T-cell (primary cell): ENCODE measurements at places on chromosomes 1 and 21.

DNA sequence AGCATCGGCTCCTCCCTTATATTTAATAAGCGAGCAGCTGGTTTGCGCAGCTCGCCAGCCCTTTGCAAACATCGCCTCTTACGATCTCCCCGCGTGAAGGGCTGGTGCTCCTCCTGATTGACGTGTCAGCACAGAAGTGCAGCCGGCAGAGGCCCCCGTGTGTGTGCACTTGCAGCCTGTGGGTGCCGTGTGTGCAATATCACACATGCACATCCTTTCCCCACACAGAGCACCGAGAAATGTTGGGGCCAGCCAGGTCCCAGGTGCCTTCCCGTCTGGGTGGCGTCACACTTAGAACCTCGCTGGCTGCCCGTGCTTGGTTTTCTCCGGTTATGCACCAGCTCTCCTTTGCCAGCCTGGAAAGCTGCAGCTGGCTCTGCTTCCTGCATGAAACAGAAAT is 126.6 kb upstream of the AJAP1 start:
- DNase-seq, result no peak

DNA sequence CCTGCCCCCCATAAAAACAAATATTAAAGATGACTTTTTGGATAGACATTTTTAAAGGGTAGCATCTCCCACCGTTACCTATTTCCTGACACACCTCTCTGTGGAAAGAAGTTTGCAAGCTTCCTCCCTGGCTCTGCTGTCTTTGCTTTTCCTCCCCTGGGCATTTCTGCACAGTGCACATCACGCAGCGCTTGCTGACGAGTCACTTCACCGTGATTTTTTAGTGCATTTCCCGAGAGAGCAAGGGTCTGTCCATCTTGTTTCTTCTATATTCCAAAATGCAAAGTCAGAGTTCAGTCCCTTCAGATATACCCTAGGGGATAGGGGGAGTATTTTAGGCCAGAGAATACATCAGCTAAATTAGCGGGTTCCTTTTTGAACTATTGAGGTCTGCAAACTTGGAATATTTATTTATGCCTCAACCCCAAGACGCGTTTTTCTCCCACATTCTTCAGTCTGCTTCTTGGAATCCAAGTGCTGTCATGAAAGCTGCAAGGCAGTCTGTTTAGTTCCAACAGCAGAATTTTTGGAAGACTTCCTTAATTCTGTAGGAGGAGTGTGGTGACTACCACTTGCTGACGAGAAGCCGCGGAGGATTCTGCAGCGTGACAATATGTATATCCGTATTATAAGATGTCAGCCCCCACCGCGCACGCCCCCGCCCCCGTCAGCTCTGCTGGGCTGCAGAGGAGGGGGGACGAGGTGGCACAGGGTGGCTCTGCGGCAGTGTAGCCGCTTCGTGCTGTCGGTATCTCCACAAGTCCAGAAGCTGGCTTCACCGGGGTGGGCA is 22.4 kb downstream of the SMYD2 start:
- DNase-seq, result no peak

- no peak for DNase-seq
Observed at GRCh38 chr21:29075706-29076466, 2.4 kb upstream of the CCT8 start.

- DNase-seq, result no peak
Observed at GRCh38 chr1:33429332-33429731, 1.6 kb downstream of the PHC2 start.

GRCh38 chr1:31712068-31712467 is 8.3 kb upstream of the COL16A1 start:
- no peak for DNase-seq

GRCh38 chr1:15799928-15800835 is 7.3 kb downstream of the UQCRHL start:
- DNase-seq, result no peak
